ENCODE measurements at places on chromosomes 5 and 9.

DNA sequence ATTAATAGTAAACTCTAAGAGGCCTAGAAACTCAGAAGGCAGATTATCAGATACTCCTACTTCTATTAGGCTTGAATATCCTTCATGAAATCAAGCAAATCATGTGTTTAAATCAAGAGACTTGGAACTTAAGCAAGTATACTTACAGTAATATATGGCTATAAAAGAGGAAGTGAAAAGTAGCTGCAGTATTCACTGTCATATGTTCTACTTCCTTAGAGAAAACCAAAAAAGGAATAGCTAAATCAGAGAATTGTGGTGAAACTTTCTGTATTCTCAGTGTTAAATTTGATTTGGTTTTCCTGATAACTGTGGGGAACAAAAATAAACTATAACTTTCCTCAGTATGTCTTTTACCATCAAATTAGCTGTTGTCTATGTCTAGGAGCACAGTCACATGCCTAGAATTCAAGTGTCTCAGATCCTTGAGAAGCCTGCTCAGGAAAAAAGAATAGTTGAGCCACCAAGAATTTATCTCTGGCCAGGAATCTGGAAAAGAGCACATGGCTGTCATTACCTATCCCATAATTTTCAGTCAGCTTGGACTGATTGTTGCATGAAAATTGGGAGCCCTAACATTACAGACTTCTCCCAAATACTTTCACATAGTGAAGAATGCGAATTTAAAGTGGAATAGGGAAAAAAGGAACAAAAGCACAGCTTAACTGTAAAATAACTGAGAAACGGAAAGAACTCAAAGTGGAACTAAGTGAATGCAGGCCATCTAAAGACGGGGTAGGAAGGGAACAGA is 1.7 kb downstream of the FKBP15 start:
- no peak for DNase-seq

DNA sequence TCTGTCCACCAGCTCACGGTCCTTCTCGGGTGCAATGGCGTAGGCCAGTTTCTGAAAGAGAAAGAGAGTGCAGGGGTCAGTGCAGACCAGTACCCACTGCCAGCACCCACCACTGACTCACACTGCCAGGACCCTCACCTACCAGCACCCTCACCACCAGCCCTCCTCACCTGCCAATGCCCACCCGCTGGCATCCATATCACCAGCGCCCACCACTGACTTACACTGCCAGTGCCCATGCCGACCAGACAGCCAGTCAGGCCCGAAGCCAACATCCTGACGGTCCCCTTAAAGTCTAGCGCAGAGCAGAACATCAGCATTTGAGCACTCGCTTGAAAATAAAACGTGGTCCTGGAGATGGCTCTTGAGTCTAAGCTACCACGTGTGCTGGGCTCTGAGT is 44.3 kb downstream of the SLC6A3 start:
- no peak for DNase-seq

- DNase-seq: no peak
These were observed 31.5 kb downstream of the CNTLN start for GRCh38 chr9:17166346-17166745.

DNA sequence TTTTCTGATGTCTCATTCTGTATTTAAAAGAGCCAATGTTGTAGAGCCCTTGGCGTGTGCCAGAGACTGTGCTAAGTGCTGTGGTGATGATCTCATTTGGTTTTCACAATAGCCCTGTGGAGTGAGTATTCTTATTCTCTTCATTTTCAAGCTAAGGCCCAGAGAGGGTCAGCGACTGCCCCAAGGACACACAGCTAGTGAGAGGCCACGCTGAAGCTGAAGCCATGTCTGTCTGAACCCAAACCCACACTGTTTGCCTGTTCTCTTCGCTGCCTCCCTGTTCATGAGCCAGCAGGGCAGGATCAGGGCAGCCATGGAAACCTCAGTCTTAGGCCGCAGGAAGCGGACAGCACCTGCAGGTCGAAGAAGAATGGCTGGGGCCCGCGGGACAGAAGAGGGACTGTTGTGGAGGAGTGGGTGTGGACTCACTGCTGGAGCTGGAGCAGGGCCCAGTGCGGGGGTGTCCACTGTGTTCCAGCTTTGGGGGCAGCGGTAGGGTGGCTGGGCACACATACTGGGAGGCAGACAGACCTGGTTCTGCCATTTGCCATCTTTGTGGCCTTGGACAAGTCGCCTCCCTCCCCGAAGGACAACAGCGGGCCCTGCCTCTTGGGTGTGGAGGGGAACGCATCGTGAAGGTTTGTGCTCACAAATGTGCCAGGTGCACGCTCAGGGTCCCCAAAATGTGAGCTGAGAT is 257.9 kb upstream of the MVB12B start:
- DNase-seq: no peak

GRCh38 chr5:127101533-127101932 is 28.2 kb upstream of the C5orf63 start:
- no peak for DNase-seq

DNA sequence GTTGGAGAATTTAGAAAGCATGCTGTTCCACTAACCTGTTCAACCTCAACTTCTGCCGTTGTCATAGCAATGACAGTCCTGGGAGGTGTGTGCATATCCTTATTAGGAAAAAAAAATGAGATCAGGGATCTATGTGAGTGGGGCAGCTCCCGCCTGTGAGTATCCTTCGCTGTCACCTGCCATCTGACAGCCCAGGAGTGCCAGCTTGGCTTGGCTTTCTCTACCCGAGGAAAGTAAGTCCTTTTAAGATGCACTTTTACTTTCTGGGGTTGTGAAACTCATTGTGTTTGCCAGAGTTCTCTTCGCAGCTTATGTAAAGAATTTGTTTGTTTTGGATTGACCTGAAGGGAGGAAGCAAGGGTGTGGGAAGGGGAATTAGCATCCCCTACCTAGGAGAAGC is 21.8 kb downstream of the PCDHAC2 start:
- DNase-seq: no peak

DNA sequence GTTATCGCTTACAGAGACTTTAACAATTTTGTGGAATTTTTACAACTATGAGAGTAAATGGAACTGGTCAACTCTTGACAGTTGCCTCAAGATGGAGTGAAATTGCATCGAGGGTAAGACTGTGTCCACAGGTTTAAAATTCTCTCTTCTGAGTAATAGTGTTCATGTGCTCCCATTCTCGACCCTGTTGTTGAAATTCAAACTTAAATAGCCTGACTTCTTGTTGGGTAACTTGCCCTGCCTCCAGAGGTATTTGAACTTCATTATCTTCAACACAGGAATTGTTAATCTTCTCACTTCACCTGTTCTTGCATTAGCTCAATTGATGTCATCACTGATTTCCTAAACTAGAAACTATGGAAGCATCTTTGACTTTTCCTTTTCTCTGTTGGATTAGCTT is 77.5 kb downstream of the PIP5K1B start:
- no peak for DNase-seq

- no peak for DNase-seq
These were observed 470.0 kb downstream of the EBF1 start for GRCh38 chr5:158629591-158630312.

DNA sequence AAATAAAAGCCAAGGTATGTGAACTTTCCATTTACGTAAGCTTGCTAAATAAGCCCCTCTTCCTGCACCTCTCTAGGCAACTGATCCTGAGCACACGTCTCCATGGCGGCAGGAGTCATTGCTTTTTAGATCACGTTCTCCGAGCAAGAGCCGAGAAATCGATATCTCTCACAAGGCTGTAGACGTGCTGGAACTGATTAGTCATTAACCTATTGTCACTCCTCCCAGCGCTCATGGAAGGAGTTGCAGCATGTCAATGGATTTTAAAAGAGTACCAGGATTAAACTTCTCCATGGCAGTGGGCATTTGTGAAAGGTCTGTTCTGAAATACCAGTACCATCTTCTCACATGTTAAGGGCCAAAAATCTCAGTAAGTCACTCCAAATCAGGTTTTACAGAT is 4.7 kb upstream of the ADCY2 start:
- no peak for DNase-seq

- no peak for DNase-seq
These were observed 14.9 kb upstream of the DAB2 start for GRCh38 chr5:39439582-39440162.

GRCh38 chr5:179755022-179755421 is 22.4 kb downstream of the MAML1 start:
- DNase-seq: no peak

DNA sequence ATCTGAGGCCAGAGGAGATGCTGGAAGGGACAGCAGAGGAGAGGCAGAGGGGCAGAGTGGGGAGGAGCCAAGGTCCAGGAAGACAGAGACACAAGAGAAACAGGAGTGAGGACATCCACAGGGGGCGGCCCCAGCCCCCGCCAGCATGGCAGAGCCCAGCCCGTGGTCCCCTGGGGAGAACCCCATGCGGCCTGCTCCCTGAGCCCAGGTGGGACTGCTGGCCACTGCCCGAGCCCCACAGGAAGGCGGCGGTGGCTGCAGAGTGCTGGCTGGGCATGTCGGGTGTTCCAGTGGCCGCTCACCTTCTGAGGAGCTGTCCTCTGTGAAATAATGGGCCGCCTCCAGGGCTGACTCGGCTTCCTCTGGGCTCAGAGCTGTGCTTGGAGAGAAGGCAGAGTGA is 8.9 kb upstream of the MRNIP start:
- no peak for DNase-seq

DNA sequence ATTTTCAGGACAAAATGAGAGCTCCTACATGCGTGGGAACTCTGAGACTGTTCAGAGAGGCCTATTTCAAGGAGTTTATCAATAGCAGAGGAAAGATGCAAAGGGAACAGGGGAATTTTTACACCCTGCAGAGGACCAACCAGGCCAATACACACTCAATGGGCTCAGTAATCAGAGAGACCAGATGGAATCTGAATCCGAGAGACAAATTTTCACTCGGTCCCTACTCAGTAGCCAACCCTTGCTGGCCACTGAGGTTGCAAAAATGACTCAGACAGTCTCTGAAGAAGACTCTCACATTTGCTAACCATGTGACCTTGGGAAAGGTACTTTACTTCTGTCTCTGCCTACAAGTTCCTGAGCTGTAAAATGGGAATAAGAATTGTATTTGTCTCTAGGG is 479.4 kb downstream of the CDK5RAP2 start:
- DNase-seq: no peak

DNA sequence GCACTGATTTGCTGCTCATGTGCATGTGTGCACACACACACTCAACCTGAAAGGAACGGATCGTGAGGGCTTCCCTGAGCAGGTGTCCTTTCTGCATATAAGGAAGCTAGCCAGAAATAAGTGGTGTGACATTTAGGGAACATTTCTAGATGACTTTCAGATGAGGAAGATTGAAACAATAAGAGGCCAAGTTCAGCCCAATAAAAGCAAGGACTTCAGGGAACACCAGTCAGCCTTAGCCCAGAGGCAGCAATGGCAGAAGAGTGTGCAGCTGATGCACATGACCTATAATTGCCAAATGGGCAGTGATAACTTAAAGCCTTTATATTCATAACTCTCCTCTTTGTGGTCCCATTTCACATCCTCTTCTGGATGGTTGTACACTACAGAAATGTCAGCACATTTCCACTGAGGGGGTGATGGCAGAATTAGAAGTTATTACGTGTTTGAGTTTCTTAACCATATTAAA is 255.5 kb downstream of the TRIM32 start:
- no peak for DNase-seq

DNA sequence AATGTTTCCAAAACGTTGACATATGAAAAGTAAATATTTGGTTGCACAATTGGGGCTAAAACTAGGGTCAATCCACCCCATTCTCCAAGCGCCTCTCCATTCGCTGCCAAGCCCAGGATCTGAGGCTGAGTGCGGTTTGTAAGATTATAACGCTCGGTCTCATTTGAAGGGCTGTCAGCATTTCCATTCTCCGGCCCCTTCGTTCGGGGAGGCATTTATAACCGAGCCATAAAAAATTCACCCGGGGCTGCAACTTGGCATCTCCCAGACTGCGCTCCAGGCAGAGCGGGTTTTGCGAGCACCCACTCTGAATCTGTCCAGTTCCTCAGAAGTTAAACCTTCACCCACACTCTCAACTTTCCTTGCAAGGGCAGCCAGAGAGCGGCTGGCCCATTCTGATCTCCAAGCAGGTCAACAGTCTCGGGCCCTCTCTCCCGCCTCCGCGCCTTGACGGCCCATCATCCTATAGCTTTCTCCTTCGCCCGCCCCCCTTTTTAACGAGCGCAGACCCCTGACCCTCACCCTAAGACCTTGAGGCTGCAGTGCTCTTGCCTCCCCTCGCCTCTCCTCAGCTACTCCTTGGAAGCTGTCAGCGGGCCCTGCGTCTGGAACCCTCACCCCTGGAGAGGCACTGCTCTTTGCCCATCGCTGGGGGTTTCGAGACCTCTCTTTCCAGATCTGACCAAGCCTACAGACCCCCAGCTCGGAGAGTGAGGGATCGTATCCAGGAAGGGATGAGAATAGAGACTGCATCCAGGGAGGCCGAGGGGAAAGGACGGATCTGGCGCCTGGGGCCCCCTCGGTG is 1.1 kb downstream of the SLIT3 start:
- DNase-seq: no peak

DNA sequence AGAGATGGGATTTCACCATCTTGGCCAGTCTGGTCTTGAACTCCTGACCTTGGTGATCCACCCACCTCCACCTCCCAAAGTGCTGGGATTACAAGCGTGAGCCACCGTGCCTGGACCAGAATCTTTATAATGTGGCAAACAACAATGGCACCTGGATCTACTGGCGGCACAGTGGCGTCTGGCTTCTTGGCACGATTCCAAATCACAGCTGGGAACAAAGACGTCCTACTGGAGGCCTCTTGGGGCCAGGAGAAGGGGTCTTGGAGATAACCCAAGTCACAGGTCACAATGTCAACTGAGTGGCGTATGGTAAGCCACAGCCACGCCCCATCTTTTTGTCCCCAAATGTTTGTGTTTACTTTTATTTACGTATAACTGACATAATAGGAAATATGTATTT is 77.8 kb upstream of the RAPGEF1 start:
- DNase-seq: no peak

DNA sequence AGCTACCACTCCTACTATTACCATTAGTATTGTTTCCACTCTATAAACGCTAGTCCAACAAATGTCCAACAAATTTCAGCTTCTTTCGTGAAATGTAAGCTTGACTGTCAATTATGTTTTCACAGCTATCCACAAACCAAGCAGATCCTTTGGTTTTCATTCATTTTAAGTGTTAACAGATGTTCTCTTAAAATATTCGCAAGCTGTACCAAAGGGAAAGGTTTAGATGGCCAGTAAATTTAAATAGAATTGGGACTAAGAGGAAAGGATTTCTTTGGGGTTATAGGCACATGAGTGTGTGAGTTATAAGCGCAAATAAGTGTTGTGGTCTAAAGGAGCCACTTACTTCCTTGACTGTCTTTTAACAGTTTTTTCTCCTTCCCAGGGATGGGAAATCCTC is 136.8 kb upstream of the ADRA1B start:
- no peak for DNase-seq

Data from left kidney (tissue), 8 donors.